Stimulated activated CD4-positive, alpha-beta T cell treated with anti-CD3 and anti-CD28 coated beads, Interleukin-15, amount 100 ng/mL, for 1 hour (primary cell): ENCODE measurements at places on chromosomes 2 and 18.

GRCh38 chr18:9334329-9334972 lies at the start of gene TWSG1:
Gene TWSG1 (plus strand): TSS chr18:9334773. CDS start chr18:9337230, 2,457 bp downstream.
- peak; percentile 84 for DNase-seq

DNA sequence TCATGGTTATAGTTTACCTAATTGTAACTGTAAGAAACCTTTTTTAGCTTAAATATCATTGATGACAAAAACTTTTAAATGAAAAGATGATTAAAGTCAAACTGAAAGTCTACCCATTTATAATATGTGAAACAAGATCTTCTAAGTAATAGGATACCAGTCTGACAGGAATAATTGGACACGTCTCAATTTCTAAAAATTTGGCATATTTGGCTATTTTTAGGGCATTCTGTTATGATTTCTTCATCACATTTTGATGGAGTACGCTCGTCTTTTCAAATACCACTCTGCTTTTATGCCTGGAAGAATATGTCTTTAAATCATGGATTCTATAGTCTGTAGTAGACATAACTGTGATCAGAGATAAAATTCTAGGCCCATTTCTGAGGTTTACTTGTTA lies 1.3 kb downstream of the R3HDM1 start:
- no peak for DNase-seq

DNA sequence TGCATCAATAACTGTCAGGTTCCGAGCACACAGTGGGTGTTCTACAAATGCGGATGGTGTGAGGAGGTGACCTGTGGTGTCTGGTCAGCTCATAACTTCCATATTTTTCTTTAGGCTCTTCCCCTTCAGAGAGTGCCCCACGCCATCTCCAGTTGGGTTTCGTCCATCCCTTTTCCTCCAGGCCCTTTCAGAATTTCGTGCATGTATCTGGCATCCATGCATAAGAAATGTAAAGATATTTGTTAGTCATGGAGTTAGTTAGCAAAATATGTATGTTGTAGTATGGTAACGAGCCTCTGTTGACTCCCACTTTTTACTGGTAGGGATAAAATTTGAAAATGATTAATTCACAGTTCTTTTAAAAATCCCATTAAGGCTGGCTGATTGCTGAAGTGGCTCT lies 67.2 kb downstream of the SNTG2 start:
- DNase-seq: no peak

DNA sequence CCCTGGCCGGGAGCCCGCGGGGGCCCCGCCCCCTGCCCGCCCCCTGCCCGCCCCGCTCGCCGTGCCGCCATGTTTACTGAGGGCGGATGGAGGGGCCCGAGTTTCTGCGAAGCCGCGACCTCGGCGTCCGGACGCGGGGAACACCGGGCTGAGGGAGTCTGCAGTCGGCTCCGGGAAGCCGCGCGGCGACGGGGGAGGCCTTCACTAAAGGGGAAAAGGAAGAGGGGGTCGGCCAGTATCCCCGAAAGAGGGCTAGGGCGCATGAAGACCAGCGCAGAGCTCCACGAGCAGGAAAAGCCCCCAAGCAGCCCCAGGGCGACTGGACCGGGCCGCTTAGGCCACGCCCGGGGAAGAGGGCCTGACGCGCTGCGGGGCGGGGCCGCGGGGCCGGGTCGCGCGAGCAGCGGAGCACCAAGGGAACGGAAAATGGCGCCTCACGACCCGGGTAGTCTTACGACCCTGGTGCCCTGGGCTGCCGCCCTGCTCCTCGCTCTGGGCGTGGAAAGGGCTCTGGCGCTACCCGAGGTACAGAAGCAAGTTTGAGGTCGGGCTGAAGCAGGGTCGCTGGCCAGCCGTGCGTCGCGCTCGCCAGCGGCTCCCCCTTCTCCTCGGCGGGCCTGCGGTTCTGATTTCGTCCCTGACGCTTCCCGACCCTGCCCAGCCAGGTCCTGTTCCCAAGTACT lies at the start of the genes ATRAID and SLC5A6:
ATRAID (plus strand) TSS at position 99 of the 683 bp plus-strand sequence; CDS start at position 427, 328 bp downstream.
SLC5A6 (minus strand) TSS at position 326 of the 683 bp plus-strand sequence. CDS start 4,618 bp downstream, outside the sequence.
- peak; percentile 85 for DNase-seq

GRCh38 chr2:80396276-80396675 lies 91.7 kb upstream of the LRRTM1 start:
- DNase-seq: no peak

DNA sequence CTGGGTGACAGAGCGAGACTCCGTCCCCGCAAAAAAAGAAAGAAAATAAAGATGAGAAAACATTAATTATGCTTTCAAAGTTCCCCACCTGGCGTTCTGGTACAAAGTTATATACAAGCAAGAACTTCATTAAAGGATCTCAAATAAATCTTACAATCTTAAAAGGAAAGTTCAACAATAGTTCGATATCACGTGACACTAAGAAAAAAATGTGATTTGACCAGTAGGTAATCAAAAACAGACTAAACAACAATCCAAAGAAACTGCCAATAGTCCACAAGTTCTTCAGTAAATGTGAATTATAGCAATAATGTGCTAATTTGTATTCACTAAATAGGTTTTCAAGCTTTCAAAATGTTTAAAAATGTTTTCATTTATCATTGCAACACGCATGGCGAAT lies 130.4 kb downstream of the NRXN1 start:
- no peak for DNase-seq

DNA sequence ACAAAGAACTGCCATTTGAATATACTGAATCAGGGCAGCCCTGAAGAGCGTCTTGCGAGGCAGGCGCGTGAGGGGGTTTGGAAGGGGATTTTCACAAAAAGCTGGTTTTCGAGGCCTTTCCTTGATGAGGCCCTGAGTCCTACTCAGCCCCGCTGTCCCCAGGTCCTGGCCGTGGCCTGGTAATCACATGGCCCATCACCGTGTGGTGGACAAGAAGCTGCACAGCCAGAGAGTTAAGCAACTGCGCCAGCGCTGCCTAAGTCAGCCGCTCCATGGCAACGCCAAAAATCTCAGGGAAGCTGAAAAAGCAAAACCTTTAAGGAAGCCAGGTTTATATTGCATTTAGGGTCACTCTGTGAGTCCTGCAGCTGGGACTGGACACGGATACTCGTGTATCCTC lies 341.2 kb upstream of the MYT1L start:
- DNase-seq: no peak

GRCh38 chr18:37476182-37476581 lies 89.4 kb downstream of the CELF4 start:
- DNase-seq: no peak

DNA sequence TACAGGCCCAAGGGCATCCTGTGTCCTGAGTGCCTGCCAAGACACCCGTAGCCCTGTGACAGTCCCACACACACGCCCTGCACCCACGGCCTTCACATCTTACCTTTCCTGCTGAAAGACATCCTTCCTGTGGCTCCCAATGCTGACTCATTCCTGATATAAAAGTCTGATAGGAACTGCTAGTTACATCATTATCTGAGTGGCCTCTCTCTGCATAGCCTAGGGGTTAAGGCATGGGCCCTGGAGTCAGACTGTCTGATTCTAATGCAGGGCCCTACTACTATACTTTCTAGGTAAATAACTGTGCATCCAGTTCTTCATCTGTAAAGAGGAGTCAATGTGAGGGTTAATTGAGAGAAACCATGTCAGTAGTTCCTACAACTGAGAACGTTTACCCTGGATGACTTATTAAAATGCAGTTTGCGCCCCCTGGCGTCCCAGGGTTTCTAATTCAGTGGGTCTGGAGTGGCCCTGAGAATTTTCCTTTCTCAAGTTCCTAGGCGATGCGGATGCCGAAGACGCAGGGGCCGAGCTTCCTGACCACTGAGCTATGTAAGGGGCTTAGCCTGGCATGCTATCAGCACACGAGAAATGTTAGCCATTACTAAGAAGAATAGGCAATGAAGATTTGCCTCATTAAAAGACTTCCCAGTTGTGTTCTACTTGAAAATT lies 6.0 kb upstream of the GPR45 start:
- DNase-seq: peak; percentile 43

DNA sequence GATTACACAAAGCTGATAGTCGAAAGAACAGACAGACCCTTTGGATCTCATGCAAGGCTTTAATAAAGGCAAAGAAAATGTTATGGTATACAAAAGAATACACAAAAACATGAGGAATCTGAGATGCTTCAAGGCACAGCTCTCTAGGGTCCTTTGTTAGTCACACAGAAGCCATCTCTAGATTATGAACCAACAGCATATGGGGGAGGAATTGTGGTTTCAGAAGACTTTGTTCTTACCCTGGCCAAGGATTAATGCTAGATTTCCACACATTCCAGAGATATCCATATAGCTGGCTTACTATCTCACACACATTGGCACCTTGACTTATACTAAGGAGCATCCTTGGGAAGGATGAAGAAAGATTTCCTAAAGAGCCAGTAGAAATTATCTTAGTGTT lies 206.1 kb downstream of the GULP1 start:
- no peak for DNase-seq

- no peak for DNase-seq
Measured at GRCh38 chr2:232228332-232228731, 150.2 kb upstream of the ALPP start.

GRCh38 chr2:10889651-10890215 lies 22.0 kb upstream of the KCNF1 start:
- DNase-seq: no peak

- DNase-seq: no peak
Measured at GRCh38 chr2:146477383-146477782, 1367.4 kb upstream of the ACVR2A start.

DNA sequence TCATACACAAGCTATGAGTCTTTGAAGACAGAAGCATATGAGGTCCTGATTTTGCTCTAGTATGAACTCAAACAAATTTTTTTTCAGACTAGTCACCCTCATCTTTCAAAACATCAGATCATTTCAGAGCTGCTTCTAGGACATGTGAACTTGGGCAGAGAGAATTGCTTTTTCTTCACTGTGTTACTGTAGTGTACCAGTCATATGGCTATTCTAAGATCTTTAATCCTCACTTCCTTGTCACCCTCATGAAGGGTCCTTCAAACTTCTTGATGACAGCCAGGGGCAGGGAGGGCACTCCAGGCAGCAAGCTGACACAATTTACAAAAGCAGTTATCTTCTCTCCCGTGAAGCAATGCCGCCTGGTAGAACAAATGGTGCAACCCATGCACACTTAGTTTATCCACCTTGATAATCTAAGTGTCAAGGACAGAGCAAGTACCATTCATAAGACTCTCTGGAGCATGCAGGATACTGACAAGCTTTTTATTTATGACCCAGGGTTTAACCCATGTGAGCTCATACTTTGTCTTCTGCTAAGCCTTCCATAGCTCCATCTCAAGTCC lies 200.6 kb downstream of the DPP10 start:
- DNase-seq: no peak

DNA sequence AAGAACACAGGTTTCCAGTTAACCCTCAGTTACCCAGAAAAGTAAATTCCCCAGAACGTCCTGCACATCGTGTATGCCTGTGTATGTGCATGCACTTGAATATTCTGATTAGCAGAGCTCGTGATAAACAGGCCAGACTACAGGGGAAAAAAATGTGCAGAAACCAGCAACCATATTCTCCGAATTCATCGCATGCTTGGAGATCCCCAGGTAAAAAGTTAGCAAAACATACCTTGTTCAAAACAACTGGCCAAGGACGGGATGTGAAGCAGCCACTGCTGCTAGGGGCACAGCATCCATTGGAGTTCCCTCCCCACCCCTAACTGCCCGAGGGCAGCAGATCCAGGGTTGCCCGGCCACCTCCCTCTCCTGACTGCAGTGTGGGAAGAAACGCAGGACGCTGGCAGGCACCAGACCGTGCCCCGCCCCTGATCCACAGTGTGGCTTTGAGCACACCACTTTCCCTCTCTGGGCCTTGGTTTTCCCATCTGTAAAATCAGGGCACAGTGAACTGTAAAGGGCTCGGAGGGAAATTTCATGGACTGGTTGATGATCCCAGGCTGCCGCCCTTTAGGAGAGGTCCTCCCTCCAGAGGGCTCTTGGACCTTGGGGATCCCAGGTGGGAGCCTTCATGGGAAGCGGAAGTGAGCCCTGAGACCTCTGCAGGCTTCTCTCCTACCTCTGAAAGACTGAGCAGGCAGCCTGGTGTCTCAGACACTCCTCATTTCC lies 11.9 kb upstream of the ARID5A start:
- no peak for DNase-seq

- DNase-seq: no peak
Measured at GRCh38 chr2:145186303-145186702, 666.4 kb upstream of the ZEB2 start.

GRCh38 chr18:63192885-63193349 lies 126.7 kb downstream of the BCL2 start:
- DNase-seq: no peak

- no peak for DNase-seq
Measured at GRCh38 chr18:63284827-63285733, 34.5 kb downstream of the BCL2 start.

DNA sequence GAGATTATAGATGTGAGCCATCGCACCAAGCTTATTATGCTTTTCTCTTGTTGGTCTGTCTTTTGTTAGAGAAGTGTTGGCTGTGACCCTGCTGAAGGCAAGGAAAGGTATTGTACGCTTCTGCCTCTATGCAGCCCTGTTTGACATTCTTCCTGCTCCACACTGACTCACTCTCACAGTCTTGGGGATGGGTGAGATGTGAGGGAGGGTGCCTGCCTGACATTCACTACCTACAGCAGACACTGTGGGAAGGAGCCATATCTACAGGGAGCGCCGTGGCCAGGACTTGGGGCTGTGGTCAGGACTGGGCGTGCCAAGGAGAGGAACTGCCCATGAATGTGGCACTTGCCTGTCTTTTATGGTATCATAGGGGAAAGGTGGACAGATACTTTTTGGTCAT lies 43.9 kb upstream of the FHL2 start:
- no peak for DNase-seq

DNA sequence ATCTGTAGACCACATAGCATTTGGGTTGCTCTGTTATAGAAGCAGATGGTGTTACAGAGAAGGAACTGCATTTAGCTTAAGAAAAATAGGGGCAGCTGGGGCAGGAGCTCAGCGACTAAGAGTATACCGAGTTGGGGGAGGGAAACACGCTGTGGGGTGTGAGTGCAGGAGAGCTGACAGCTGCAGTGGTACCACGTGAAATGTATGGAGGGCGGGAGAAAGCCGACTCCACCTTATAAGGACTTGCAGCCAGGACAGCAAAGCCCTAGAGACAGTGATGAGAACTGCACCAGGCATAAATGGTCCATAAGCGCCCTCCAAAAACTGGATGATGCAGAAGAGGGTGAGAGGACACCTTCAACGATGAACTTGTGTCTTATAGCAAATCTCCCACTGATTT lies 237.6 kb downstream of the PRKCE start:
- no peak for DNase-seq

GRCh38 chr2:16653799-16654198 lies 11.8 kb downstream of the CYRIA start:
- DNase-seq: no peak
